ENCODE measurements at places on chromosomes 4 and X.

DNA sequence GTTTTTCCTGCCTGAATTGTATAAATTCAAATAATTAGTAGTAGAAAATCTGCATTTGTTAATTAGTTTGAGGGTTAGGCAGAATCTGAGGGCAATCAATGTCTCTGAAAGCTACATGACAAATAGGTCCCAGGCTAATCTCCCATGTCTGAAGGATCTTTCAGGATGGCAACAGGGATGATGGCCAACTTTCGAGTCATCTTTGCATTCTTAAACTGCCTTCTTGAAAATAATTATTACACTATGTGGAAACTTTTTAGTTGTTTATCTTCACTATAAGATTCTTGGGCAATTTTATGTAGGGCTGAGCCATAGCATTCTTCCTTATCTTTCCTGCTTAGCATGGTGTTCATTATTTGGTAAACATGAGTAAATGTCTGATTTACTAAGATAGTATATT is 490.3 kb upstream of the EPHA5 start:
- no peak for DNase-seq

DNA sequence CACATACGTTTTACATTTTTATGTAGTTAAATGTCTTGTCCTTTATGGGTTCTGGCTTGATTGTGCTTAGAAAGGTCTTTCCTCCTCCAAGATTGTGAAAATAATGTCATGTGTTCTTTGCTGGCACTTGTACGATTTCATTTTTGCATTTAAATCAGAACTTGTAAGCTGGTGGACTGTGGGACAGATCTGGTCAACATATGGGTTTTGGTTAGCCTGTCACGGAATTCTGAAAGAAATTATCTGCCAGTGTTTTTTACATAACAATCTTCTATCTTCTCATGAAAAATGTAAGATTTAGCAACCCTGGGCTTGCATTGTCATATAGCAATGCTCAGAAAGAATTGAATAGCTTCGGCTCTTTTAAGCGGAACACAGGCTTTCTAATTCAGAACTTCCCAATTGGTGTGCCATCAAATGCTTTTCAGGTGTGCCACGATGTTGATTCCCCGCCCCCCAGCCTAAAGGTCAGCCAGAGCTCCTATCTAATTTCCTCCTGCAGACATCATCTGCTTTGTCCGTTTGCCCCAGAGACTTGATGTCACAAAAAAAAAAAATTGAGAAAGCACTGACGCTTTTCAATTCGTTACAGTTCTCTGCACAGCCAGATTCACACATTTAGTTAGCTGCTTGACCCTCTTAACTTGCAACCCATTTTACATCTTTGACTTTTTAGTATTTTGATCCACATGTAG is 16.2 kb downstream of the AFF1 start:
- DNase-seq, result no peak

GRCh38 chr4:6546681-6547447 is 28.1 kb upstream of the MAN2B2 start:
- peak; percentile 57 for DNase-seq

GRCh38 chr4:127352220-127353113 is 280.3 kb upstream of the INTU start:
- DNase-seq, result no peak

DNA sequence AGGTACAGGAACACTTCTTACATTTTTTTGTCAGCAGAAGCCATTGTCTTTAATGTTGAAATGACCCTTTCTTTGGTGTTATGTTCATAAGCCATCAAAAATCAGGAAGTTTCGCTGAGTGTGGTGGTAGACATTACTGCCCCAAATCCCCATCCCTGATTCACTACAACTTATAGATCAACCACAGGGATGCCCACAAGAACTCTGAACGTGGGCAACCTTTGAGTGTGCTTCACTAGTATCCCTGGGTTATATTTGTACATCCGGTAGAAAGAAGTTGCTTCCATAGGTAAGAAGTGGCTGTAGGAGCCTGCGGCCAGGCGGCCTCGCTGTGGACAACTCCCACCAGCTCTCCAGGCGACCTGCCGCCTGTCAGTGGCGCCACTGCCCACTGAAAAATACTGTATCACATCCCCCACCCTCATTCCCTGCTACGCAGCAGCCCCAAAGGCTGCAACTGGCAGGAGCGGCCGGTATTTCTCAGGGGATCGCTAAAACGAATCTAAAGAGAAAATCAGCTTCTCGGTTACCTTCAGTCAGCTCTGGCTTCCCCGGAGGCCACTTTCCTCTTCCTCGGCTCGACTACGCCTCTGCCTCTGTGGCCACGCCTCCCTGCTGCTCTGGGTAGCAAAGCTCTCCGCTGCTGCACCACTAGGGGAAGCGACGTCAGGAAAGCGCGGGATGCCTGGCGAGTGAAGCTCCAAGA is 13.9 kb upstream of the ETDC start:
- DNase-seq, result peak; percentile 72

- DNase-seq, result no peak
These were observed 98.5 kb upstream of the ETNPPL start for GRCh38 chr4:108861334-108861733.

GRCh38 chrX:100263650-100264049 is 146.4 kb downstream of the PCDH19 start:
- DNase-seq, result no peak

GRCh38 chrX:75365243-75365975 is 91.5 kb downstream of the UPRT start:
- no peak for DNase-seq

- DNase-seq, result peak; percentile 44
These were observed 637 bp downstream of the MAMLD1 start for GRCh38 chrX:150363561-150364346.

- DNase-seq, result no peak
These were observed 127.1 kb downstream of the PJA1 start for GRCh38 chrX:69038188-69038587.

GRCh38 chr4:84099599-84099998 is 399.5 kb downstream of the NKX6-1 start:
- DNase-seq, result no peak

- no peak for DNase-seq
These were observed 3.9 kb downstream of the BMP2K start for GRCh38 chr4:78780093-78780492.

GRCh38 chr4:25174674-25175073 is 14.4 kb upstream of the SEPSECS start:
- no peak for DNase-seq

GRCh38 chr4:24655326-24655725 is 71.0 kb upstream of the DHX15 start:
- no peak for DNase-seq

DNA sequence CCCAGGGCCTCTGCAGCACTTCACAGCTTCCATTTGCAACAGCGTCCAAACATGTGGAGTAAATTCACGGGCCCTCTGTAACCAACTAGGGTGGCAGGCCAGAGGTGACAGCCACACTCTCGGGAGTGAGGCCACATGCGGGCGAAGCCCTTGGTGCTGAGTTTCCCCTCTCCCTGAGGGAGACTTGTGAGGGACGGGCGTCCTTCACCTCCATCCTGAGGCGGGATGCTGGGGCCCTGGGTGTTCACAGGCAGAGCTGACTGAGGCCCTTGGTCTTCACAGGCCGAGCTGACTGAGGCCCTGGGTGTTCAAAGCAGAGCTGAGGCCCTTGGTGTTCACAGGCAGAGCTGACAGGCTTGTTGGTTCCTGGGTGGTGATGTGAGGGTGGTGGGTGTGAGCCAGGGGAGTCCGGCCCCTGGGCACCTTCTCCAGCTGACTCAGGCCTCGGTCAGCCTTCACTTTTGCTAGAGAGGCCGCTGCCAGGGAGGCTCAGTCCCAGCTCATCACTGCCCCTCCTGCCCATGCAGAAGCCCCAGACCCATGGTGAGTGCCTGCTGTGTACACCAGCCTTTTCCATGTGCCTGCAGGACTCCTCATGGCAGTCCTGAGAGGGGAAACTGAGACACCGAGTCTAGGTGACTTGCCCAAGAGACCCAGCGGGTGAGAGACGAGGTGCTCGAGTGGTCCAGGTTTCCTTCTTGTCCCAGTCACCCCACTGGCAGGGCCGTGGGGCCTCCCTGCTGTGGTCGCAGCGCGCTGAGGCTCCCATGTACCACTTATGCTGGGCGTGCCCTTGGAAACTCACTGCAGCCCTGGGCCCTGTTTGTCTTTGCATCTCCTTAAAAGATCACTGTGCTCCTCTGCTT is 8.5 kb downstream of the WFS1 start:
- DNase-seq, result no peak

DNA sequence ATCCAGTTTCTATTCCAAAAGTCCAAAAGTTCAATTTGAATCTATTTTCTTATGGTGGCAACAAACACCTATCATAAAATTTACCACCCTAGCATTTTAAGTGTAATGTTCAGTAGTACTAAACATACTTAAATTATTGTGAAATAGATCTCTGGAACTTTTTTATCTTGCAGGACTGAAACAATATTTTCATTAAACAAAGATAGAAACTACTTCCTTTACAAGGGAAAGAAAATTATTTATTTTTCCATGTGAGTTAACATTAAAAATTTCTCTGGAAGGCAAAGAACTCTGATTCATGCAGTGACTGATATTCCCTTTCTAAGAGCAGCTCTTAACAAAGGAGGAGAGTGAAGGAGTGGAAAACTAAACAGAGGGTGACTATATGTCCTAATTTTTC is 40.2 kb downstream of the ADH7 start:
- no peak for DNase-seq

DNA sequence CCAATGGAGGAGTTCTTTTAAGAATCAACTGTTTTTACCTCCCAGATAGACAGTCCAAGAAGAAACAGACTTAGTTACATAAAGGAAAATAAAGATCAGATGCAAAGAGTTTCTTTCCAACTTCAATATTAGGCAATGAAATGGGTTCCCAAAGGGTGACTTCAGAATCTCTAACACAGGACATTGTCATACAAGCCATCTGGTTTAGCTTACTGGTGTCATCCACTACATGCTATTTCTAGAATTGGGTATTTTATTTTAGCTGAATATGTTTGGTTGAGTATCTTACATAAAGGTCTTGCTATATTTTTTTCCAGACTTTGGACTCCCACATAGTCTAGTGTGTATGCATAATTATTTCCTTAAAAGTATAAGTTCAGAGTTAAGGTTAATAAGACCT is 162.1 kb upstream of the SLC7A11 start:
- no peak for DNase-seq

DNA sequence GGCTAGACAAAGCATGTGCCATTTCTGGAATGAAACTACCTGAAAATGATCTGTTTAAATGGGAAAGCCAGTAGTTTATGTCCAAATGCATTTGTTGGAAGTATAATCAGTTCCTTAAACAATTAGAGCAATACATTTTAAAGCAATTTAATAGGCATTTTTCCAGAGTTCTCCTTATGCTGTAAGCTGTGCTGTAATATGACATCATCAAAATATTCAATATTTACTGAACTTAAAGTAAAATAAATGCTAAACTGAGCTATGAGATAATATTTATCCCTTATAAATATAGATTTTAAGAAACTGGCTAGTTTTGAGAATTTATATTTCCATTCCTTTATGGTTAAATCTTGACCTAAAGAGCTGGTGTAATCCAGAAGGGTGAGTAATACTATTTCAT is 7.9 kb downstream of the SLC4A4 start:
- DNase-seq, result no peak

GRCh38 chr4:177367336-177367735 is 57.7 kb downstream of the NEIL3 start:
- DNase-seq, result peak; percentile 23

DNA sequence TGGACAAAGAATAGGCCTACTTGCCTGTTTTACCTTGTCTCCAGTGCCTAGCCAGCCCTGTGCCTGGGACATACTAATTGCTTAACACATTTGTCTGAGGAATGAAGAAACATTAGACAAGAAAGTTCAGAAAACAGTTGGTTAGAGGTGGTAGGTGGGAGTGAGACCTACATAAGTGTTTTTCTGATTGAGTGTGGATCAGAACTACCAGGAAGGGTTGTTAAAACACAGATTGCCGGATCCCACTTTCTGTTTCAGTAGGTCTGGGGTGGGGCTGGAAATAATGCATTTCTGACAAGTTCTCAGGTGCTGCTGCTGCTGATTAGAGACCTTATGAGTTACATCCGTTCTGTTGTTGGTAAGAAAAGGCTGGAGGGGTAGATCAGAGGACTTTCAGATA is 5.7 kb upstream of the JADE1 start:
- DNase-seq, result no peak

GRCh38 chr4:61333490-61333889 is 133.4 kb downstream of the ADGRL3 start:
- DNase-seq, result no peak

GRCh38 chr4:54378461-54378860 is 149.4 kb downstream of the PDGFRA start:
- DNase-seq, result no peak

DNA sequence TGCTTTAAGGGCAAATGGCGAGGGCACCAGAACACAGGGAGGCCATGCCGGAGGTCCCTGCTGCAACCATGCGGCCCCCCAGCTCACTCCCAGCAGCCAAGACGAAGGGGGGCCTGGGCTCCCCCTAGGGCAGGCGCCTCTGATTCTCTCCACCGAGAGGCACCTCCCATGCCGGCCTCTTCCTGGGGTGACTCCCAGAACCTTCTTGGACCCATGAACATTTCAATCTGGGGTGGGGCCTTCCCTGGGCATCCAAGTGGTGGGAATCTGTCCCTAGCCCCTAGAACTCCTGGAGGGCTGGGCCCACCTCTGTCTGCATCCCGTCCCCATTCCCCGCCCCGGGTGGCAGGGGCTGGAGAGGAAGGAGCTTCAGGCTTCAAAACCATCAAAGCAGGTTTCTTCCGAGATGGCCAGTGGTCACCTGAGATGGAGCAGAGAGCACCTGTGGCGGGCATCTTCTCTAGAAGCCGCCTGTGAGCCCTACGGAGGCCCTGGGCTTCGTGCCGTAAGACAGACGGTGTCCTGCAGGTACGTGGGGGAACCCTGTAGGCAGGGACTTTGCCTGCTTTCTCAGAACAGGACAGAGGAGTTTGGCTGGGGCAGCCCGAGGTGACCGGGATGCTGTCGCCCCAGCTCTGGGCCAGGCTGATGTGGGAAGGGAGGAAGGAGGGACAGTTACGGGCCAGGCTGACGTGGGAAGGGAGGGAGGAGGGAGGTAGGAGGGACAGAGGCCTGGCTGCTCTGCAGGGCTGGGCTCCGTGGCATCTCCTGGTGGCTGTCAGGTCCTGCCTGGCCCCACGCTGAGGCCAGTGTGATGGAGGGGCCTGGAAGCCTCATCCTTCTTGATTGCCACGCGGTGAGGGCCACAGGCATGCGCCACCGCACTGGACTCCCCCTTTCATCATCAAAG is 6.8 kb upstream of the SLC25A6 start:
- no peak for DNase-seq

- DNase-seq, result no peak
These were observed 38.6 kb upstream of the TEX13D start for GRCh38 chrX:124293810-124294209.

DNA sequence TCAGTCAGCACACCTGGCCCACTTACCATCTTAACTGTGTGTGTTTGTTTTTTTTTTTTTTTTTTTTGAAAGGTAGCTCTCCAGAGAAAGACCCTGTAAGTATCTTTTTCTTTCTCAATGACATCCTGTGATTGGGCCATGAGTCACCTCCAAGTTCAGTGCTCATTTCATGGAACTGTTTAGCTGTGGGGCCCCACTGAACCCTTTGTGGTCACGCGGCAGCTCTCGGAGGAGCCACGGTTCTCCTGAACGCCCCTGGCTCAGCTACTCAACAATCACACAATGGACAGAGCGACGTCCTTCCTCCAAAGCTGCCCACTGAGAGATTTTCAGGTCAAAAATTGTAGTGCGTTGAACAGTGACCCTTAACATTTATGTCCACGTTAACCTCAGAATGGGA is 14.2 kb upstream of the IL3RA start:
- peak; percentile 75 for DNase-seq

GRCh38 chrX:276581-277201 is 4.5 kb upstream of the PLCXD1 start:
- DNase-seq, result peak; percentile 45
